ENCODE measurements at places on chromosomes 4 and X. TPM values are rescaled to one million over a fixed set of nuclear protein-coding genes. Genes with fewer than 3 reads are reported as not detected.

DNA sequence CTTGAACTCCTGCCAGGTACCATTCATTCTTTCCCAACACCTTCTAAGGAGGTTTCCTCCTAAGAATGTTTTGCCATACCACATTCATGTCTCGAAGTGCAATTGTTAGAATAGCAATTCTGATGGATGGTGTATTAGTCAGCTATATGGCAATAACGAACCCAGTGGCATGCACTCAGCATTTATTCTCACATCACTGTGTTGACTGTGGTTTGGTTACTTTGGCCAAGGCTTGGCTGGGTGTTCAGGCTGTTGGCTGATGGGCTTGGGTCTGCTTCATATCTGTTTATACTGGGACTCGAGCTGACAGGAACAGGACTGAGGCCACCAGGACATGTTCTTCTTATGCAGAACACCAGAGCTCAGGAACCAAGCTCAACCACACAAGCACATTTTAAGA is 31.7 kb downstream of the PSAPL1 start:
- DNase-seq, result no peak

TFDP3 gene
- polyA plus RNA-seq, result not detected

DNA sequence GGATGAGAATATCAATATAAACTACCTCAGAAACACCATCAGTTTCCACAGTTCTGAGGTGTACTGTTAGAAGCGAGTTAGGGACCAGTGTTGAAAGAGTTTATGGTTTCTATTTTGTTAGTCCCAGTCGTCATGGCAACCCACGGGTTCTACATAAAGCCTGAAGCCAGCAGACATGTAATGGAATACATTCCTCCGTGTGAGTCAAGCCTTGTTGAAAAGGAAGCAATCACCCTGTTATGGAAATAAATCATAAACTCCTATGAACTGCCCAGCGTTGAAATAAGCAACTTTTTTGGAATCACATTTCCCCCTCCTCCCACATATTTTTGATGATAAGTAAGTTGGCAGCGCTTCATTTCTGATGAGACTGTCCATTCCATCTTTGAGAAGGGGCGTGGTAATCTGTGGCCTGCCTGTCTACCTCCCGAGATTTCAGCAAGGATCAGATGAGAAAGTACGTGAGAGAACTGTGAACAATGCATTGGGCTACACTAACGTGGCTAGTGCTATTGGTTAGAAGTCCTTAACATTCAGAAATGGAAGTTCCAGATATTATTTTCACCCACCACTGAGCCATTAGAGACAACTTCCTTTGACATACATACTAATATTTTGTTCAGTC is 40.4 kb upstream of the PDHA1 start:
- DNase-seq, result peak; percentile 9

DNA sequence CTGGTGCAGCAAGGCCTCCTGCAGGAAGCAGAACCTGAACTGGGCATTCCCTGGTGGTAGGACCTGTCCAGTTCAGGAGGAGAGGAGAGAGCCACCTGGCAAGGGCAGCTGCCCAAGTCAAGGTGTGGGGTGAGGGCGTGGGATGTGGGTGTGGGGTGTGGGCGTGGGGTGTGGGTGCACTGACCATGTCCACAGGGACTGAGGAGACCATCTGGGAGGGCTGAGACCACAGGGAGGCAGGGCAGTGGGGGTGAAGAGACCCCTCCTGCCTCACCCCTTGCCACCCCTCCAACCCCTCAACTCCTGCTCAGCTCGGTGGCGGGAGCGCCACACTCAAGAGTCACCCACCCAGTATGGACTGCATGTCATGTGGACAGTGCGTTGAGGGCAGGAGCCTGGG is 117.9 kb downstream of the CPZ start:
- no peak for DNase-seq

ITIH6 gene
- not detected for polyA plus RNA-seq

DNA sequence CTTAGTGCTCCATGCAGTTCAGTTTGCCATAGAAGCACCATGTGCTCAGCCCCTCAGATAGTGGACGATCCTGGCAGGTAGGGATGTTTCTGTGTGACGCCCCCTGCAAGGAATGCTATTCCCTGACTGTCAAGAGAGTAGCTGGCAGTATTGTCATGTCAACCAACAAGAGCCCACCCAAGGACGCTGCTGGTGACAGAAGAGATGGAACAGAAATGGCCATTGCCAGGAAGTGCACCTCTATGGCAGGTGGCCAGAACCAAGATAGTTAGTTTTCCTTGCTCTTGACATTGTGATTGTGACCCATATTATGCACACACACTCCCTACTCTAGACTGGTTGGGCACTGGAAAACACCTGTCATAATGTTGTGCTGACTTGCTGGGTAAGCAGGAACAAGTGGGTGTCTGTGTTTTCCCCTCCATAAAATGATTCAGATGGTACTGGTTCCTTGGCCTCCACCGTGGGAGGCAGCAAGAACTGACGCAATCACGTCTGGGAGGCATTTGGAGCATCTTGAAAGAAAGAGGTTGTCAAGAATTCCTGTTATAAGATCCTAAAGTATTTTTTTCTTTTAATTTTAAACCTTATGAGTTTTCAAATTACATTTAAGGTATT is 507.9 kb downstream of the MID1IP1 start:
- DNase-seq, result no peak

DNA sequence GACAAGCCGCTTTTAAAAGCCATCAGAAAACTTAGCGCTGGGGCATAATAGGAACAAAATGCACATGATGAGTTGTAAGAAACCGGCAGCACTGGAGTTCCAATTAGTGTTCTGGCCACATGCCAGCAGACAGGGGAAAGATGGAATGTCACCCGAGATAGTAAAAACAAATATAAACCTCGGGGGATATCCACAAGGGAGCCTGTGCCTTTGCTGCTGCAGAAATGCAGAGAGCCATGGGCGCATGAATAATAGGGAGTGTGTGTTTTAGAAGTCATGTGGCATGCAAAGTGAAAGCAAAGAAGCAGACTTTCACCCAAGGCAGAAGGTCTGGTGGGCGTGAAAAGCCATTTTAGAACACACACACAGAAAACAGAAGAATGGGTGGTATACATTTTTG is 19.1 kb downstream of the GPRASP3 start:
- no peak for DNase-seq

DNA sequence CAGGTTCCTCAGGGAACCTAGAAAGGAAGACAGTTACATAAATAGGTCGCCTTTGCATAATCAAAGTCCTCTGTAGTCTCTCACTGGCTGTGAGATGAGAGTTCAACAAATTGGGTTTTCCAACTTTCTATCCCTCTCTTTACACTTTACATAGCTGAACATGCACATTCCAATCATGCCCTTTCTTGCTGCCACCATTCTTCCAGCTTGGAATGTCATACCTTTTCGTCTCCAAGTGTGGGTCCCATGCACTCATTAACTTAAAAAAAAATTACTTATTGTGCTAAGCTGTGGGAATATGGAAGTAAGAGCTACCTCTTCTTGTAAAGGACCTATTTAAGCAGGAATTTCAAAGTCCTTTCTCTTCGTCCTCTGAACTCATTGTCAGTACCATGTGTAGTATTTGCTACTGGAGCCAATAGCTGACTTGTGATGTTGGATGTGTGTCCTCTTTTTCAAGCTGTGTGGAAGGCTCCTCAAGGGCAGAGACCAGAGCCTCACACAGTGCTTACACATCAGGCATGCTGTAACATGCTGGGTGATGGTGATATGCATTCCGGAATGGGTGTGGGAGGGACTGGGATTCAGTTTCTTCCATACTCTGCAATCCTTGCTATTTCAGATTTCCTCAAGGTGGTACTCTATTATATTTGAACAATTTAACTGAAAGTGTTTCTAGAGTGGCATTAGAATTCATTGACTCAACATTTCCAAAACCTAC is 7.1 kb downstream of the ENOPH1 start:
- peak; percentile 78 for DNase-seq

- no peak for DNase-seq
Observed at GRCh38 chr4:129823105-129823504, 727.2 kb downstream of the C4orf33 start.
